ENCODE measurements at places on chromosomes 6 and 20.

- DNase-seq, result no peak
Observed at GRCh38 chr6:26088344-26088743, 1.1 kb downstream of the HFE start.

GRCh38 chr6:40719671-40720374 is 132.7 kb upstream of the LRFN2 start:
- DNase-seq, result peak; percentile 11

- peak; percentile 52 for DNase-seq
Observed at GRCh38 chr6:33768644-33769120, 20.2 kb downstream of the LEMD2 start.

GRCh38 chr20:59148701-59149493 is 14.7 kb upstream of the ZNF831 start:
- no peak for DNase-seq

DNA sequence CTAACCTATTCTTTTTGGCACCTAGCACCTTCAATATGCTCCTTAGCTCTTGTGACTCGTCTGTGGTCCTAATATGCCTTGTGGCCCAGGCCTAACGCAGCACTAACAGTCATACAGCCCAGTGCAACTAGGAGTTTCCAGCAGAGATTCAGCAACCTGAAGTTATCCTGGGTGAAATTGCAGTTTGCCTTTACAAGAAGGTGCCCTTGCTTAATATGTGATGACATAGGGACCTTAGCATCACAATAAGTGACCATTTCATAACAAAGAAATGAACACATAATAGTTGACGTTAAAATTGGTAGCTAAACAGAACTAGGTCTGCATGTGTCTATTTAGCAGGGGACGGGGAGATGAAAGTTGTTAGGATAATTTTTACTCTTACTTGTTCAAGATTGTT is 10.1 kb downstream of the FIG4 start:
- DNase-seq, result no peak

DNA sequence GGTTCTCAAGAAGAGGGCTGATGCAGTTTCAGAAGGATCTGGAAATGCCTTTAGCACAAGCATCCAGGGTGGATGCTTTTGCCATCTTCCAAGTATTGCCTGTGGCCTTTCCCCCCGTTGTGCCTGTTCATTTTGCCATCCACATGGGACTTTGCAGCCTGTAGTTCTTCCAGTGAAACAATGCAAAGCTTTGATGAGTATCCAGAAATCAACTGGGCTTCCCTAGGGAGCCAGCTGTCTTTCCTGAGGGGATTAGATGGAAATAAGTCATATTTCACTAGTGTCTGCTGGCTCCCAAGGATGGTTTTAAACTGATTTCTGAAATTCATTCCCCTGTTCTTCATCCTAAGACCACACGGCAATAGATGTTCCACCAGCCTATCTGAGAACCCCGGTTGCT is 63.3 kb downstream of the CAP2 start:
- DNase-seq, result no peak

GRCh38 chr6:90417385-90417784 is 120.7 kb upstream of the BACH2 start:
- DNase-seq, result no peak

GRCh38 chr20:59122566-59122919 is 41.1 kb upstream of the ZNF831 start:
- no peak for DNase-seq

DNA sequence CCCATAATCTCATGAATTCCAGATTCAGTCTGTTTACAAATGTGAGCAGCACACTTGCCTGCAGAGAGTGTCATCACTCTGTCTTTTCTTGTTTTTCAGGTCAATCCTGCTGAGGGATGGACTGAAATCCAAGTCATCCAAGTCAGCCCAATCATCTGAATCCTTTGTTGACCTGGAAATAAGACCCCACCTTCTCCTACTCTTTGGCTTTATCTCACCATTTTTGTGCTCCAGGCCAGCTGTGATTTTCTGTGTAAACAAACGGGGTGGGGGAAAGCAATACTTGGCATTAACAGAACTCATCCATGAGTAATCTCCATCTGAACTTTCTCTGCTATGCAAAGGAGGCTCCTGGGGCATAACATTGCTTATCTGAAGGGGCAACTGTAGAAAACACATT is 16.9 kb upstream of the GSTA4 start:
- DNase-seq, result no peak

DNA sequence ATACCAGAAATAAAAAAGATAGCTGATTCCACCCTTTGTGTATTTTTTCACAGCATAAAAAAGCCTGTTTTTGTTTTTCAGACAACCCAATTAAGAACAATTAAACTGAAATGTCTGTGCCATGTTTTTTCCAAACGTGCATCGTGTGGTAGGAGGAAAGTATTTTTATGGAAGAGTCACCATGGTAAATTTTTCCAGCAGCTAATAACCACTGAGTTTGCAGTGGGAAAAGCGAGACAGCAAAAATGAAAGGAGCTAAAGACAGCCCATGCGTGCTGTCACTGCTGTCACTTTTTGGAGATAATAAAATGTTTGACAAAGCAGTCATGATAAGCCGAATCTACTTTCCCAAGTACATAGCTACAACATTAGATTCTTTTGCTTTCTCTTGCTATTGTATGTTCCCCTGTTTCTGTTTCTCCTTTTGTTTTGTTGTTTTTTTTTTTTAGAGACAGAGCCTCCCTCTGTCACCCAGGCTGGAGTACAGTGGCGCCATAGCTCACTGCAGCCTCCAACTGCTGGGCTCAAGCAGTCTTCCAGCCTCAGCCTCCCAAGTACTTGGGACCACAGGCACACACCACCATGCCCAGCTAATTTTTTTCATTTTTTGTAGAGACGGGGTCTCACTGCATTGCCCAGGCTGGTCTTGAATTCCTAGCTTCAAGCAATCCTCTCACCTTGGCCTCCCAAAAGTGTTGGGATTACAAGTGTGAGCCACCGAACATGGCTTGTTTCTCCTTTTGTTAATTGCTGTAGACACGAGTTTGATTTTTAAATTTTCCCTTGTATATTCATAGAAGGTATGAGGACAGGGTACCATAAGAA is 261.3 kb downstream of the TMEM242 start:
- DNase-seq, result no peak

- peak; percentile 62 for DNase-seq
Observed at GRCh38 chr20:38649275-38649891, 47.8 kb downstream of the ARHGAP40 start.

DNA sequence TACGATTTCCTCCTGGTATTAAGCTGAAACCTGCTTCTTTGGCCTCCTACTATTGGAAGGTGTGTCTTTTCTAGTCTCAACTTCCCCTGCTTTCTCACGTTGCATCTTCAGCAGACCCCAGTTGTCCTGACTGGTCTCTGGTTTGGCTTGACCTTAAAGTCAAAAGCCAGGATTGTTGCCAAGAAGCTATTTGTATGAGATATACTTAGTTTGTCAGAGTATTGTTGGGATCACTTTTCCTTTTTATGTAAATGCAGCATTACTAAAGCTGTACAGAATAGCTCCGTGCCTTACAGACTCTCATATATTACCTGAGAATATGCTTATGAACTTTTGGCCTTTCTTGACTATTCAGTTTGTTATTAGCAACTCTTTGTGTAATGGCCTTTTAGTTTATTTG is 61.1 kb downstream of the TSPYL4 start:
- no peak for DNase-seq

GRCh38 chr6:36443471-36444428 is 950 bp downstream of the KCTD20 start:
- DNase-seq, result peak; percentile 44

GRCh38 chr6:107230024-107230423 is 114.7 kb upstream of the BEND3 start:
- no peak for DNase-seq

DNA sequence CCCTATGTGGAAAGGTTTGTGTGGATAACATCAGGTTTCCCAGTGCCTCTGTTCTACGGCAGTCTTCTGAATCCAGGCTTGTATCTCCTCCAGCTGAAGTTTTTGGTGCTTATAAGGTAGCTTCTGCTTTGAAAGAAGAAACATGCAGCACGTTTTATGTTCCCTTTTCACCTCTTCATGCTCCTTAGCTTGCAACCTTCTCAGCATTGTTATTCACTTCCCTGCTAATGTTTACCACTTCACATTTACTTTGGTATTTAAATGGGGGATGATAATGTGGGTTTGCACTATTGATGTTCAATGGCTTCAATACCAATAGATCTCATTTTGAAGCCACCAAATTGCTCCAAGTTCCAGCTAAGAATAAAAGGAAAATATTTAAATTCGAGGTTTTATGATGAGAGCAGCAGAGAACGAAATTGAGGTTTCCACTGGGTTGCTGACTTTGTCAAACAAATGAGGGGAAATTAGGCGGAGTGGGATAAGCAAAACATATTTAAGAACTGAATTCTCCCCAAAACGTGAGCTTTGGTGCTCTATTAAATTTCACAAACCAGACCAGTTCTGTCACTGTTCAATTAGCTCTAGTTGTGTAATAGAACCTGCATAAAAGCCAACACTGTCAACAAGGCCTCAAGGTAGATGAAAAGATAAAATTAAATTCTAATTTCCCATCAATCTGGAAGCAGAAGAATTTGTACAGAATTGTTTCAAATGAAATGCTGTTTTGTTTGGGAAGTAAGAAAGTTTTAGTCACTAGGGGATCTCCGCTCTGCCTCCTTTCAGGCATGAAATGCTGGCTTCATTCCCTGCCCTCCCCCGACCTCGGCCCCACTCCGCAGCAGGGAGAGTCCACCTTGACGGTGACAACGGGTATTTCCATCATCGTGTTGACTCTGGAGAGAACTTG is 1.4 kb downstream of the IL22RA2 start:
- no peak for DNase-seq

DNA sequence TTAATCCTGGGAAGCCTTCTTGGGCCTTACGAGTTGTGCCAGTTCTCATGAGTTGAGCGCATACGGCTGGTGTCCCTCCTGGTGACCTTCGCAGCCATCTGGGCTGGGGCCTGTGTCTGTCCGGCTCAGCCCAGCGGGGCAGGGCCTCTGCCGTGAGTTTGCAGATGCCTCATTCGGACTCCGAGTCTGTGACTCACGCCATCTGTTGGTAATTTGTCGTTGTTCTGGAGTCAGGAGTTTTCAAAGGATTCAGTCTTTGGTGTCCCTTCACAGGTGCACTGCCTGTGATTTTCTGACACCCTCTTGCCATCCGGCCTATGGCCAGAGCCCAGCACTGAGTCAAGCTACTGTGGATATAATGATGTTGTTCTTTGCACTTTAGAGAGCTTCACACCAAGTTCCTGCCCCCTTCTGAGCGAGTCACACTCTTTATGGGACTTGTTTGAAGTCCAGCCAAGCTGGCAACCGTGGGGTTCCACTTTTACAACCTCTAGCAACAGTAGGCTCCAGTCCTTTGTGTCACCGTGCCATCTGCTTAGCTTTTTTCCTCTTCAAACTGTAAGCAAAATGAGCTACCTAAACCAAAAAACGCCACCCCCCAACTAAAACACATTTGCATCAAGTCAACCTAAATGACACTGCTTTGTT is 175.6 kb downstream of the AIG1 start:
- DNase-seq, result no peak

GRCh38 chr6:110170081-110170480 is 9.4 kb downstream of the WASF1 start:
- no peak for DNase-seq

GRCh38 chr20:41587956-41588355 is 30.2 kb downstream of the CHD6 start:
- DNase-seq, result peak; percentile 24

GRCh38 chr6:169312658-169313346 is 59.2 kb upstream of the THBS2 start:
- DNase-seq, result no peak

DNA sequence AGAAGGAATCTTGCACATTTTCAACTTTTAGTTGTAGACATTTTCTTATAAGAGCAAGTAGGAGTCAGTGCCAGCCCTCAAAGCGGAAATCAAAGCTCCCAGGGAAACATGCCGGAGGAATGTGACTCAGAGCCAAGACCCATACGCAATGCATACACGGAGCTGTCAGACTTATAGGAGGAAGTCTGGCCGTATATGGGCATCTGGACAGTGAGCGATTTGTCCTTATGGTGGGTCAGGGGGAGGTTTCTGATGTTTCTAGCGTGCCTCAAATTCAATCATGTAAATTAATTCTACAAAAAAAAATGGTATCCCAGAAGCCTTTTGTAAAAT is 3.6 kb upstream of the CCN2 start:
- DNase-seq, result no peak

GRCh38 chr6:128516514-128516898 is 3.9 kb downstream of the PTPRK start:
- peak; percentile 36 for DNase-seq

DNA sequence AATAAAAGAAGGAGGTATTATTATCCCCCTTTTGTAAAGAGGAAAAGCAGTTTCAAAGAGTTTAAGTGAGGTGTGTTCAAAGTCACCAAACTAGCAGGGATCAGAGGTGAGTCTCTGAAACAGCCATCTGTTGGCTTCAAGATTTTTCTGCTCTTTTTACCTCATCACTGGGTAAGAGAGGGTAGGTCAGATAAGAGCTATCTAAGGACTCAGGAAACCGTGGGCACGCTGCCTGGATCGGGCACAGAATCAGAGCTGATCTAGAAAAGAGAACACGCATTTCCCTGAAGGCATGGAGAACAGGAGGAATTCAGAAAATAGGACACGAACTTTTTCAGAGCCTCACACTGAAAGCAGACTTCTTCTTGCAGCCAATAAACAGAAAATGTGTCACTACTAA is 65.8 kb upstream of the LY86 start:
- no peak for DNase-seq

DNA sequence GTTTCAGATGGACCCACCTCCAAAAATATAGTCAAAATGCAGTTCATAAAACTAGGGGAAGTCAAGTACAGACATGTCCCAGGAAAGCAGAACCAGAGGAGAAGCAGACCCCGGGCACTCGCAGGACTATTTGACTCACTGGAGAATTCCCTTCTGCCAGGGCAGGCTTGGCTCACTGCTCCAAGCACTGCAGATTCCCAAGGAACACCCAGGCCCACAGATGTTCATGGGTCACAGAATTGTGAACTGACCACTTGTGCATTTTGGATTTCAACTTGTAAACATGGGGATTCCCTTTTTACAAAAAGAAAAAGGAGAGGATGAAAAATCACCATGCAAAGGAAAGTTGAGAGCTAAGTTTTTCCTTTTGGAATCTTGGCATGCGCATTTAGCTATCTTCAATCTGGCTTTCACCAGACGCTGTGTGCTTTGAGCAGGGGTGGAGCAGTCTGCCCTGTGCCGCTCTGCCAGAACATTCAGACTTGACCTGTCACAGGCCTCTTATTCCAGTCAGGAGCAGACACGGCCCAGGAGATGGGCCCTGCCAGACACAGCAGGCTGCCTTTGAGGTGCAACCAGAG is 237.5 kb upstream of the TAB2 start:
- no peak for DNase-seq

- DNase-seq, result no peak
Observed at GRCh38 chr6:10552270-10552810, 31.2 kb downstream of the GCNT2 start.

- DNase-seq, result no peak
Observed at GRCh38 chr20:39849664-39850063, 839.4 kb downstream of the MAFB start.

GRCh38 chr20:13913131-13913530 is 77.3 kb downstream of the SEL1L2 start:
- DNase-seq, result no peak

All from SW480 (cell line).